ENCODE measurements at places on chromosomes 2 and 18.

GRCh38 chr2:149994057-149994728, 406.6 kb upstream of the MMADHC start:
- DNase-seq: no peak

- DNase-seq: no peak
Observed at GRCh38 chr2:121608967-121609366, 40.3 kb downstream of the CLASP1 start.

- DNase-seq: no peak
Observed at GRCh38 chr2:128642821-128643220, 324.2 kb upstream of the HS6ST1 start.

GRCh38 chr2:158518084-158518483, 61.3 kb downstream of the PKP4 start:
- no peak for DNase-seq

- no peak for DNase-seq
Observed at GRCh38 chr2:64595397-64596176, 58.1 kb downstream of the SERTAD2 start.

All from occipital lobe (tissue), 3 donors.